ENCODE measurements at places on chromosomes 12 and 14.

- no peak for DNase-seq
Observed at GRCh38 chr12:80040075-80040738, 59.1 kb upstream of the OTOGL start.

DNA sequence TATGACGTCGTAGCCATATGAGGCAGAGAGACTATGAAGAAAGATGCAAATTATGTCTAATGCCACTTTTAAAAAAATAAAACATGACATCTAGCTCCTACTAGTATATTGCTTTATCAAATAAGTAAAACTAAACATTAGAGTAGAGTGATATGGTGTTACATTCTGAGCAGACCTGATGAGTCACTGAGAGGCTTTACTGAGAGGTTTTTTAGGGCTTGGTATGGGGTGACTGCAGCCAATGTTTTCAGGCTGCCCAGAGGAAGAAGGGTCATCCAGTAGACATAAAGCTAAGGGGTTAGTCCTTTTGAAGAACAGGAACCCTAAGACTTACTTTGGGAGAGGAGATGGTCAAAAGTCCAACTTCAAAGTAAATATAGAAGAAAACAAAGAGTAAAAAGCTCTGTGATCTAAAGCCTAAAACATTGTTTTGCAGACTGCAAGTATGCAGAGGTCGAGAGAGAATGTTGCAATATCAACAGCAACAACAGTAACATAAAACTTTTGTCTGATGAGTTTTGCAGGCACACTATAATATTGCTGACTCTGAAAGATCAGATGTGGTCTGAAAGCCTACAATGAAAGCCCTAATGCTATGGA is 774.7 kb downstream of the TMTC2 start:
- no peak for DNase-seq

- DNase-seq, result peak; percentile 15
Observed at GRCh38 chr12:81896771-81897170, 137.6 kb upstream of the PPFIA2 start.

DNA sequence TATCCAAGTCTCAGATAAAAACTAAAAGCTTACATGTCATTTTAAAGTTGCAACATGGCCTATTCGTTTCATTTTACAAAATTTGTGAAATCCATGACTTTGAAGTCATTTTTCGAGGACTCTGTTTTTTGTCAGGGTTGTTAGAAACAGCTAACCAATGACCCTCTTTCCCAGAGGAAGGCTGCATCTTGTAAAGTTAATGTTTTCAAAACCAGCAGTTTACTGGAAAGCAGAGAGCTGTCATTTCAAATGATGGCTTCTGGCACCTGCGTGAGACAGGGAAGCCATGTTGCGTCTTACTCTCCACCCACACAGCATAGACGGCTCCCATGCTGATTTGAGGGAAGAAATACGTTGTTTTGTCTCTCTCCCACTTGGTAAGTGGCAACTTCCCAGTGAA is 50.1 kb upstream of the RTRAF start:
- DNase-seq, result no peak

GRCh38 chr12:118061873-118062843 is 1.2 kb upstream of the WSB2 start:
- DNase-seq, result peak; percentile 81

DNA sequence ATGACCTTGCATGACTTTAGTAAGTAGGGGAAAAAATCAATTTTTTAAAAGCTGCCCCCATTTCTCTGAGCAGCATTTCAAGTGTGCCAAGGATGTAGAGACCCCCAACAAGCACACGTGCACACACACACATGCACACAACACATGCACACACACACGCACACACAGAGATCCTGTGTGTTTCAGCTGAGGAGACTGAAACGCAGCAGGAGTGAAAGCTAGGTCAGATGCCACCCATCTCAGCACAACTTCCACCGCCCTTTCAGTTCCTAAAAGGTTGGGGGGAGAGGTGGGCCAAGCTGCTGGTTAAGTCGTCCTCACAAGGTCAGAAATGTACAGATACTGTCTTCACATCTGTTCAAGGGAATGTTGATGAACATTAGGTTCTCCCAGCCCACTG is 13.9 kb downstream of the MYL2 start:
- DNase-seq, result no peak

DNA sequence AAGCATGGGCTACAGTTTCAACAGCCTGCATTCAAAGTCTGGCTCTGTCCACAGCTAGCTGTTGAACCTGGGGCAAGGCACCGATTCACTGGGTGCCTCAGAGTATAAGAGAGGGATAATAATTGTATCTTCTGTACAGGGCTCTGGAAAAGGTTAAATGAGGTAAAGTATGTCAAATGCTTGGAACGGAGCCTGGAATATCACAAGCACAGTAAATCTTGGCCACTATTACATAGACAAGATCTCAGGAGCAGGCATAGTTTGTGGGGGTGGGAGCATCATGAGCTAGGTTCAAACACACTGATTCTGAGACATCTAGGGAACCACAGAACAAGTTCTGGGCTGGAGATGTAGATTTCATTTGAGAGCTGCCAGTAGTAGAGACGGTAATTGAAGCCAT is 203.7 kb upstream of the NUDT4 start:
- DNase-seq, result no peak

DNA sequence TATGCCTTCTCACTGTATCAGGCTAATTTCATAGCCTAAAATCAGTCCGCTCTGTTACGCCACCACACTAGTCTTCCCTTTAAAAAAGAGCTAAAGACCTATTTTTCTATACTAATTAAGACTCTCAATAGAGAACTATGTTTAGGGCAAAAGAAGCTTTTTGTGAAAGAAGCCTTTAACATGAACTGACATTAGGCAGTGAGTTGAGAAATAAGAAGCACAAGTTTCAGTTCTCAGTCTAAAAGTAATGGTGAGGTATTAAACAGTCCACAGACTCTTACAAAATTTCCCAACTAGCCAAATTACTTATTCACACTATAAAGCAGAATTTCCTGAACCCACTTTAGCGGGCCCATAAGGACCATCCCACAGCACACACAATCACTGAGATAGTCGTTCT is 93.7 kb downstream of the SOX5 start:
- DNase-seq, result no peak

DNA sequence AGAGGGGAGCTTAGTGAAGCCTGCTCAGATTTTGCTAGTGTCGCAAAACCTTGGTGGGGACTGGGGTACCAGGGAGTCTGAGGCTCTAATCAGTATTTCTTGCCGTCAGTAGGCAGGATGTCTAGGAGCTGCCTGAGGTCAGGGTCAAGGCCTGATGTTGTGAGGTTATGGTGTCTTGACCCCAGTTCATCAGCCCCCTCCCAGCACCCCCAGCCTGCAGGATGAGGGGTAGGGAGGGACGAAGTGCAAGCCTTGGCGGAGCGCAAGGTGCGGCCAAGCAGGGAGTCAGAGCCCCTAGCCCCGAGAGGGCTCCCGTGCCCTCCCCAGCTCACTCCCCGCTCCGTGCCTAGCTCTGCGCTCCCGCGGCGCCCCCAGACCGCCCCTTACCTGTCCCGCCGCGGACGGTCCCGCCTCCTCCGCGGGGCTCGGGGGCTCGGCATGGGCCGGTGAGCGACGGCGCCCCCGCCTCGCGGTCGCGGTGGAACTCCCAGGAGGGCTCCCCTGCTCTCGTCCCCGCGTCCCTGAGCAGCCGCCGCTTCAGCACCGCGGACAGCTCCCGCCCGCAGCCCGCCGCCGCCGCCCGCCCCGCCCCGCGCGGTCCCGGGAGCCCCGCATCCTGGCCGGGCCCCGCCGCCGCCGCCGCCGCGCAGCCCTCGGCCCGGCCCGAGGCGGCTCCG is 347 bp downstream of the SYNDIG1L start:
- DNase-seq, result peak; percentile 35

GRCh38 chr12:120439646-120440247 is 1.8 kb downstream of the COX6A1 start:
- DNase-seq, result peak; percentile 85

- DNase-seq, result no peak
Observed at GRCh38 chr14:86613126-86613525, 1083.2 kb downstream of the FLRT2 start.

GRCh38 chr12:48145981-48146380 is 11.3 kb downstream of the ASB8 start:
- no peak for DNase-seq

- DNase-seq, result no peak
Observed at GRCh38 chr12:59131462-59131861, 211.2 kb upstream of the LRIG3 start.

GRCh38 chr12:1047898-1048660 is 57.1 kb downstream of the ERC1 start:
- DNase-seq, result no peak

DNA sequence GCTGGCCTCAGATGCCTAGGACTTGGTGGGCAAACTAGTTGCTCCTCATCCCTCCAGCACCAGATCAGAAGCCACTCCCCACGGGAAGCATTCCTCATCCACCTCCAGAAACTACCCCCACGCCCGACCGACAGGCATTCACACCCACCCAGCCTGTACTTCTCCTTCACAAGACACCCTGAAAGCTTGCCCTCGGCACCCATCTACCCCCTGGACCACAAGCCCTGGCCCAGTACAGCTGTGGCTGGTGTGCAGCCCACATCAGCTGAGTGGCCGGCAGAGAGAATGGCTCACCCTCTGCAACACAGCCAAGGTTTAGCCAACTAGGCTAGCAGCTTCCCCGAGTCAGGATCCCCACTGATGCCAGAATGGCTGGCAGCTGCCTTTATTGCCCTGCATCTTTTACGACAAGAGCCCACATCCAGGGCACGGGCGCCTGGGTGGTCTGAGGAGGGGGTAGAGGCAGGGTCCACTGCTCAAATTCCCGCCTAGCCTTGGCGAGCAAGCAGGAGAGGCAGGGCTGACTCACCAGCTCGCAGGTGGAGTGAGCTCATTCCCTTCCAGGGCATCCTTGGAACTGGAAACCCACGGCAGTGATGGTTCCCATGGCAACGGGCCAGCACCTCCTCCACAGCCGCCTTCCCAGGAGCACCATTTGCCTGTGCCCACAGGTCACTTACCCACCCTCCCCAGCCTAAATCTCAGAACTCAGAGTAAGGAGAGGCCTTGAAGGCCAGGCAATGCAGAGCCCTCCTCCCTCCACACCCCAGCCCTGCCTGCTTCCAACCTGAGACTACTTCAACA is 17.1 kb downstream of the ACTN1 start:
- peak; percentile 45 for DNase-seq
